Immature natural killer cell (primary cell): ENCODE measurements at places on chromosomes 7 and 10.

GRCh38 chr7:97116308-97116707 is 1.2 kb upstream of the SDHAF3 start:
- DNase-seq, result no peak

DNA sequence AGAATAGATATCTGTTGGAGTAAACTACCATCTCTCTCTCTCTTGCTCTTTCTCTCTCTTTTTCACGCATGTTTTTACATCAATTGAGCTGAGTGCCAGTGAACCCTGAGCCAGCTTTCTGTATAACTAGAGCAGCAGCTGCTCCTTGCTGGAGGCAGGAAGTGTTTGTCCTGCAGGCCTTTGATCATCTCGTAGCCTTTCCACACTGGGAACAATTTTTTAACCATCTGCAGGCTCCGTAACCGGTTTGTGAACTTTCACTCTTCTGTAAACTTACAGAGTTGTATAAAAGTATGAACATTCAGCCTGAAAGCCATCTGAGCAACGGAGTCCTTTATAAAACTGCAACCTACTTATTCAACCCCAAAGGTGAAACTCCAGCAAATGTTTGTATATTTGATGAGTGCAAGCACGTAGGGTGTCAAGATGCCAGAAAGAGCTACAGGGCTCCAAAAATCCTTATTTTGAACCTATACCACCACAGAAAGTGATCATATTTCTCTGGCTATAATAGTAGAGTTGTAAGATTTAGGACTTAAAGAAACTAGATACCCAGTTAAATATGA is 162.8 kb upstream of the NFE2L3 start:
- no peak for DNase-seq

DNA sequence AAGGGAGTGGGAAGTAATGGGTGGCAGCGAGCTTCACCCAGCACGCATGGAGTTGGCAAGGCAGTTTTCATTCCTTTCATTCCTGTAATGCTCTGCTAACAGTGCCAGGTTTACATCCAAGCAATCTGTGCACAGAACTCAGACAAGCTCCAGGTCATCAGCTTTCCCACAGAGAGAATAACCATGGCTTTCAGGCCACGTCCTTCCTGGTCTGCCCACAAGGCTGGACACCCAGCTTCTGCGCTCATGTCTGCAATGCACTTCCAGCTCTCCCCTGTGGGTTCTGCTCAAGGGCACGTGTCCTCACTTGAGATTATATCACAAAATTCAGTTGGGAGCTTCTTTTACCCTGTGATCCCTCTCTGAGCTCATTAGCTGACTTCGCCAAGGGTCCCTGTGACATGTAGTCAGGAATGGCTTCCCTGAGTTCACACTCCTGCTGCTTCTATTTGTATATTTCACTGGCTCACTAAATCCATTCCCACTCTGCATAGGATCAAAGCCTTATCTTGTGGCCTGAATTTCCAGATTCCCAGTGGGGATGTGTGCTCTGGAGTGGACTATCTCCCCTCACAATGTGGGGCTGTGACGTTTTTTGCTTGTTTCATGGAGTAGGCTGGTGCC is 18.6 kb downstream of the AKR1C2 start:
- DNase-seq, result no peak

DNA sequence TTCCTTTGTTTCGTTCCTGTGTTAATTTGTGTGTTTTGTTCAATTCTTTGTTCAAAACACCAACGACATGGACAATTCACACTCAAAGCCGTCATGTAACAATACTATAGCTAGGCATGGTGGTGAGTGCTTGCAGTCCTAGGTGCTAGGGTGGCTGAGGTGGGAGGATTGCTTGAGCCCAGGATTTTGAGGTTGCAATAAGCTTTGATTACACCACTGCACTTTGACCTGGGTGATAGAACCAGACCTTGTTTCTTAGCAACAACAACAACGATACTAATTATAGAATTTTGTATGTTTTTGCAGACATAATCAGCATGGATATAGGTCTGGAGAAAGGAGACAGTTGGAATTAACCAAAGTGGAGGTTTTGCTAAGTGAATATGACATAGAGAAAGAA is 936.2 kb downstream of the PCDH15 start:
- DNase-seq, result no peak

DNA sequence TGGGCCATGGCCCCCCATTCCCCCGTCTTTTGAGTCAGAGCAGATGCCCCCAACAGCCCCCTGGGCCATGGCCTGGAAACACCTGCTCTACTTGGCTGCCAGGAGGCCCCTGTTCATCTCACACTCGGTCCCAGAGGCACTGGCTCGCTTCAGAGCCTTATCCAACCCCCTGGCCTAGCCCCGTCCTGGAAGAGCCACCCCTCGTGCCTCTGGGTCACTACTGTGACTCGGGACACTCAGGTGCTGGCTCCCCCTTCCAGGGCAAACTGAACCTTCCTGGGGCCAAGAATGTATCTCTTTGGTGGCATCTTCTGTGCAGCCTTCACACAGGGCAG is 7.0 kb downstream of the POLR2J start:
- DNase-seq, result no peak

DNA sequence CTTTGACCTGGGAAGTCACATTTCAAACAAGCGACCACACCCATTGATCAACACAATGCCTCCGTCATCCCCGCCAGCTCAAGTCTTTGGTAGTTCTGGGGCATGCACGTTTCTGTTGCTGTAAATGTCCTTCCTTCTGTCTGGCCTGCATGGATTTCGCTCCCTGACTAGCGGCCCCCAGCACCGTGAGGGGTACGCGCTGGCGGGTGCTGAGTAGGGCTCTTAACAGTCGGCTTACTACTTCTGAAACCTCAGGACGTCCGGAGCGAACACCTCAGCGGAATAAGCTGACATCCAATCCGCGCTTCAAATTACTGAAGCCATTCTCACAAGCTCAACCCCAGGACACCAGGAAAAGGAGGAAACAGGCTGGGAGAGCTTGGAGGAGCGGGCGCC is 505 bp downstream of the NUDCD3 start:
- no peak for DNase-seq

DNA sequence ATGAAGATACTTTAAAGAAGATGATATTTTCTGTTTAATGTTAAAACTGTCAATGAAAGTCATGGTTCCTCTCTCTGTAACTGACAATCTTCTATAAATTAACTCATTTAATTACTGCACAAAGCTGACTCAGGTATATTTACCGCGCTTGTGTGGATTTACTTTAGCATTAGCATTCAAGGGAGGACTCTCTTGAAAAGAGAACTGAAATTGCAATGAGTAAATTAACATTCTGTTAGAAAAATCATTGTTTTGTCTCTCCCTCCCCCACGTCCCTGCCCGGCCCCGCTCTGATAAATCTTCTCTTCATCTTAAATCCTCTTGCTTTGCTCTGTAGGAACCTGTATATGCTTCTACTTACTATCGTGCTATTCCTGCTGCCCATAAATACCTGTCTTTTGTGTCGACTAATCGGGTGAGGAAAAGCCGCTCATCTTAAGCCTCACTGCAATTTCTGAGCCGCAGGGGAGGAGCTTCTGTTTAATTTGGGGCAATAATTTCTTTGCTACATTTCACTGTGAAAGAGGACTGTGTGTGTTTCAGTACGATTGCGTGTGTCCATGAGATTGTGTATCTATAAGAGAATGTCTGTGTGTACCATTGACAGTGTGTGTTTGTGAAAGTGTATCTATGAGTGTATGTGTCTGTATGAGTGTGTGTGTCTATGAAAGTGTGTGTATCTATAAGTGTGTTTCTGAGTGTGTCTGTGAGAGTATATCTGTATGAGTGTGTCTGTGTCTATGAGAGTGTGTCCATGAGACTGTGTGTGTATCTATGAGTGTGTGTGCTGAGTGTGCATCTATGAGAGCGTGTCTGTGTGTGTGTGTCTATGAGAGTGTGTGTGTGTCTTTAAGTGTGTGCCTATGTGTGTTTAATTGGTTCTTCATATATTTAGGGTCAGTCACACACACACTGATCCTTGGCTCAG is 46.5 kb upstream of the LYZL2 start:
- DNase-seq, result no peak

- no peak for DNase-seq
Measured at GRCh38 chr7:122136078-122136477, 8.0 kb downstream of the AASS start.

DNA sequence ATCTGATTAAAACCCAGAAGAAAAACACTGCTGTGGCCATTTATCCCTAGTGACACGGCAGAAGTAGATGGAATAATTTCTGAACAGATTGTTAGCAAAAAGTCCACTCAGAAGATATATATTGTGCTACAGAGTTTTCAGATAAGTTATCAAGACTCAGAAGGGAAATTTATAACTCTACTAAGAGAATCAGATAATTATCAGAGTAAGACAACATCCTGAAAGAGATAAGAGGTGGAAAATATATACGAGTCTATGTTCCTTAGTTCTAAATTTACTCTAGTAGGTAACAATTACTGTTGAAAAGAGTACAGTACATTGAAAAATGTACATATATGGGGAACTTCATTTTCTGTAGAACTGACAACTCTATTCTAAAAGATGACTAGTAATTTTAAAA is 176.7 kb downstream of the GNAI1 start:
- no peak for DNase-seq

- DNase-seq, result no peak
Measured at GRCh38 chr7:15581352-15581951, 19.6 kb upstream of the AGMO start.

GRCh38 chr7:36281945-36282717 is 107.5 kb upstream of the ANLN start:
- no peak for DNase-seq

- no peak for DNase-seq
Measured at GRCh38 chr7:95725205-95725604, 47.1 kb upstream of the DYNC1I1 start.

DNA sequence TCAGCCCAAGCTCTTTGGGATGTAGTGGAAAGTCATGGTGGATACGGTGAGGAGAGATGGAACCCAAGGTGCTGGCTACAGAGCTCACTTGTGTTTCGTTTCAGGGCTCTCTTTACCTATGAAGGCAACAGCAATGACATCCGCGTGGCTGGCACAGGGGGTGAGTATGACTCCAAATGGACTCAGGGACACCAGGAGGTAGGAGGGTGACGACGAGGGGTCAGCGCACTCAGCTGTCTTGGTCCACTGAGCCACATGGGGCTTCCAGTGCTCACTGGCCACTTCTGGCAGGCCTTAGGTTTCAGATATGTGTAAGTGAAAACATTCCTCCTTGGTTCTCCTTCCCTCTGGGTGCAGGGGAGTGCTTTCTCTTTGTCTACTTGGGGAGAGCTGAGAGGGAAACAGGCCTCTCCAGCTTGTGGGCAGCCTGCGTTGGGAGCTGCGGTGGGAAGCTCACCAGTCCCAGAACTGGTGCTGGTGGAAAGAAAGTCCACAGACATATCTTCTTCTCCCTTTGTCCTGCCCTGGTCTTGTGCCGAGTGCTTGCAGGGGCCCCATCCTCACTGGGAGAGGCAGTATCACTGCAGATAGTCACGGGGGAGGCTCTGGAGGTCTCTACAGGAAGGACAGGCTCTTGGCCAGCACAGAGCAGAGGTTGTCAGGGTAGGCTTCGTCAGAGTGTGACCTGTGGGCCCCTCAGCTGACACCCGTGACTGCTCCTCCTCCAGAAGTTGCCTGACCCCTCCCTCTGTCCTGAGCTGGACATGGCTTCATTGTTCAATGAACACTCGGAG is 5.8 kb downstream of the DBNL start:
- DNase-seq, result no peak

DNA sequence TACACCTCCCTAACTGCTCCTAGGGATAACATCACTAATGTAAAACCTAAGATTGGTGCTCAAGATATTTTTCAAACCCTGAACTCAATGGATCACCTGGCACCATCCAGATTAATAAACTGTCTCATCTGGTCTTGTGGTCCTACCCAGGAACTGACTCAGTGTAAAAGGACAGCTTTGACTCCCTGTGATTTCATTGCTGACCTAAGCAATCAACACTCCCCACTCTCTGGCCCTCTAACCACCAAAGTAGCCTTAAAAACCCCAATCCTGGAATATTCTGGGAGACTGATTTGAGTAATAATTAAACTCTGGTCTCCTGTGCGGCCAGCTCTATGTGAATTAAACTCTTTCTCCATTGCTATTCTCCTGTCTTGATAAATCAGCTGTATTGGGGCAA is 6.2 kb upstream of the USP54 start:
- no peak for DNase-seq

- no peak for DNase-seq
Measured at GRCh38 chr10:68684413-68684812, 36.6 kb upstream of the CCAR1 start.

DNA sequence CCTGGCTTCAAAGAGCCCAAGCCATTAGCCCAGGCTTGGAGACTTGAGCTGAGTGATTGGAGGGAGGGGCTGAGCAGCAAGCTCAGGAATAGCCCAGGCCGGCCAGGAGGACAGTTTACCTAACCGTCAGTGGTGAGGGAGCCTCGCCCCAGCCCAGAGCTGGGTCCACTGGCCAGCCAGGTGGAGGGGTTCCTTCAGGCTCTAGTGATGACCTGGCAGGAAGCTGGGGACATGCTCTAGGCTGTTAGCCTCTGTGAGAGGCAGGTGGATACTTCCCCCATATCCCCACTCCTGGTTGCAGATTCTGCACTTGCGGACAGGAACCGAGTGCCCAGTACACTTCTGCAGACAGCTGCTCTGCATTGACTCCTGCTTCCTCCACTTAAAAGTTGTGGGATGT is 61.2 kb upstream of the ANTXRL start:
- DNase-seq, result no peak

GRCh38 chr10:117221156-117221711 is 19.7 kb upstream of the SLC18A2 start:
- no peak for DNase-seq

DNA sequence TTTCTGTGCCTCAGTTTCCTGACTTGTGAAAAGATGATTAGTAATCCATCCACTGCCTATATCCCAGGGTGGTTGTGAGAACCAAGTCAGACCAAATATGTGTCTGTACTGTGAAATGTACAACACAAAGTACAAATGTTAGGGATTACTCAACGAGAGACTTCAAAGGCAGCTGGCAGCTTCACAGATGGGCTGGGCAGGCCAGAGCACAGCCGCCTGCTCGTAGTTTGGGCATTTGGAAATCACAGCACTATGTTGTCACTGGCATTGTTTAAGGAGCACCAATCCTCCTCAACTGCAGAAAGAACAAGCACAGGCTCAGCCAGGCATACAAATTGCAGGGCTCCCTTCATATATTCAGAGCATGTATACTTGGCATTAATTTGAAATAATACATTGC is 64.5 kb upstream of the C10orf90 start:
- no peak for DNase-seq

DNA sequence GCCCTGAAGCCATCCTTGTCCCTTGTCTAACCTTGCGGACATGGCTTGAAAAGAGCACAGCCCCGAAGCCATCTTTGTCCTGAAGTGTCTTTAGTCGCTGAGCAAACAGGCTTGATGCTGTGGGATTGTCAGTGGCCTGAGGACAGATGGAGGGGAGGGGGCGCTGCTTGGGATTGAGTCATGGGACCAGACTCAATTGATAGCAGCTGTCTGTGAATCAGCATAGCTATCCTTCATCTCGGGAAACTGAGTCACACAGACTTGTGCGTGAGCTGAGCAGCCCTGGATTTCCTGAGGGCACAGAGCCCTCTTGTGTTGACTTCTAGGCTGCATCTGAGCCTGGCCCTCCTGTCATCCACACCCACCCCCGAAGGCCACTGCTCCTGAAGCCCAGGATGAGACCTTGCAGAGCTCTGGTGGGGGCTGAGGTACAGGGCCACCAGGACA is 14.4 kb downstream of the MYO1G start:
- DNase-seq, result no peak
